ENCODE measurements at places on chromosomes 13 and 19. TPM values are rescaled to one million over a fixed set of nuclear protein-coding genes. Genes with fewer than 3 reads are reported as not detected.

Gene MEIOSIN
- total RNA-seq: not detected

Gene SPC24
- total RNA-seq: 7.7 TPM

DNA sequence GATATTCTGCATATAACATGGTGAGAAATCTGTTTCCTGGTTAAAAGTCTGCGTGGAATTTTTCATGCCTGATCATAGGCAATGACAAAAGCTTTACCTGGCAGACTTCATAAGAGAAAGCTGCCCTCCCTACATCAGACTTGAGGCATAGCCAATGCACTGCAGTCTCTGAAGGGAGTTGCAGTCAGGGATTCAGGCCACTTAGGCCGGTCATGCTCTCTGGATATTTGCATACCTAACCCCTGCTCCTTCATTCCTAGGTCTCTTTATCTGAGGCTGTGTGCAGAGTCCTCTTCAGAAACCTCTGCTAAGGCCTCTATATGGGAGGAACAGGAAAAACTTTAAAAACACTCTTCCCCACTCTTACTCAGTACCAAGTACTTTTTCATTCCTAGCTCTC, 287.4 kb downstream of the PCDH17 start:
- DNase-seq: no peak

GRCh38 chr13:42623916-42624315, 50.0 kb downstream of the TNFSF11 start:
- no peak for DNase-seq

DNA sequence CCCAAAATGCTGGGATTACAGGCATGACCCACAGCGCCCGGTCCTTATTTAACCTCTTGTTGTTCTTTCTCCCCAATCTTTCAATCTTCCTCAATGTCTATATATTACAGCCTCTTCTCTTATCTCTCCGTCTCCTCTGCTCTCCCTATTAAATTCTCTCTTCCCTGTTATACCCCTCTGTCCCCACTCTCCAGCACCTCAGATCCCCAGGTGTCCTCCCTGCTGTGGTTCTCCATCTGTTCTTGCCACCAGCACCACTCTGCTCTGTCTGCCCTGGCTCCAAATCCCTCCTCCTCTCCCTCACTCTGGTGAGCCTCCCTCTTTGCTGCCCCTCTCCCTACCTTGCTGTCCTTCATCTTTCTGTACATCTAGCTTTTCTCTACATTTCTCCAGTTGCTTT, 1.1 kb downstream of the ZNF600 start:
- no peak for DNase-seq
